NCI-H2081 (cell line): ENCODE measurements at places on chromosomes 5 and 9.

DNA sequence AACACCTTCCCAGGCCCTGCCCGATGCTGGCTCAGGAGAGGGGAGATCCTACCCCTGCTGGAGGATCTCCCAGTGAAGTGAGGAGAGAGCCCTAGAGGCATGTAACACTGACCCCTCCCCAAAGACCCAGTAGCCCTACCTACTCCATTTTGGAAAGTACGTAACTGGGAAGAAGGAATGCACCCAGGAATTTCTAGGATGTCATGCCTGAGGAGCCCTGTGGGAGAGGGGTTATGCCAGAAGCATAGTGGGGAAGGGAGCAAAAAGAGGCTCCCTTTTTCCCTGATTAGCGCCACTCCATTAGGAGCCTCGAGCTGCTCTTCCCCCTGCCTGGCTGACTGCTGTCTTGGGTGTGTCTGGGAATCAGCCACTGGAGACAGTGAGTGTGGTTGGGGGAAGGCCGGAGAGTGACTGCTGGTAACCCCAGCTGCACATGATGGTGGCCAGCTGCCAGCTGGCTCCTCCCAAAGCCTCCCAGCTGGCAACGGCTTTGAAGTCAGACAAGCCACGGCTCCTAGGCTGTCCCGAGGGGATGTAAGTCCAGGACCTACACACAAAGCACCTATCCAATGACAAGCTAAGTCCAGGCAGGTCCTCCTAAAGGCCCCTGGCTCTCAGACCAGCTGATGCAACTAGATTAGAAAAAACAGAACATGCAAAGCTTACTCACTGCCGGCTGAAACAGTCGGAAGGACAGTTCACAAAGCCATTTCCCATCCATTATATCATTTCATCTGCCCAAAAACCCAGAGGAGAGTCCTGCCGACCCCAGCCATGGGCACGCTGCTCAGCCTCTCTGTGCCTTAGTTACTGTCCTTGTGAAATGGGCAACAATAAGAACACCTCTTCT lies 136.5 kb upstream of the ABCA1 start:
- peak; percentile 87 for DNase-seq

GRCh38 chr5:40106847-40107246 lies 572.9 kb upstream of the PTGER4 start:
- no peak for DNase-seq

DNA sequence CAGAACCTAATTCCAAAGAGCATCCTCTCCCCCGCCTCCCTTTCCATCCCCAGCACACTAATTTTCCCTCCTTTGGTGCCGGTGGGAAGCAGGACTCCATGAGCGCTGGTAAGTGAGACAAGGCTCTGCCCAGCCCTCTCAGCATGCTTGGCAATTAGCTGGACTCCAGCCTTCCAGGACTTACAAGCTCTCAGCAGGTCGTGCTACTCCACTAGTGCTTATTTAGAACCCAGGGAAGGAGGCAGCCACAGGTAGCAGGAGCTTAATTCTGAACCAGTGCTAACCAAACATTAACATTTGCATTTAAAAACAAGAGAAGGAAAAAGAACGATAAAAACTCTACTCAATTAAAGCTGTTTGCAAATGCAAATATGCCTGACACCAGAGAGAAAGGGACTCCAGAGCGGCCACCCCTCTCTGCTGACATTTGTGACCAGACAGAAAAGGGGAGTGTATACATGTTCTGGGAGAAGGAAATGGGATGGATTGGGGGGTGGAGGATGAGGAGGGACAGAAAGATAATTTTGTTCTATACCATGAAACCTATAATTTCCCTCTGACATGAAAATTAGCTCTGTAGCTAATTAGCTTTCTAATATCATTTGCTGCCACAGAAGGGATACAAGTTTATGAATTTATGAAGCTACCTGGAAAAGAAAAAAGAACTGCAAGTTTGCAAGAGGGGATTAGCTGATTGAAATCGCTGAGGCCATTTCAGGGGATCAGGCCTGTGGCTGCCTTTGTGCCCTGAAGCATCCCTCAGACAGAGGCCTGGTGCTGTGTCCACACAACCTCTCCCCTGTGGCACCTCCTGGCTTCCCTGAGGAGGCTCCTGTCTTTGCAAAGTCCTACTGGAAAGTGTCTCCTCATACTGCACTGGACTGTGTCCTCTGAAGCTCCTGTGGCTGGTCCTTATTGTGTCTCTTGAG lies 266.3 kb downstream of the SEC61B start:
- DNase-seq: peak; percentile 10

DNA sequence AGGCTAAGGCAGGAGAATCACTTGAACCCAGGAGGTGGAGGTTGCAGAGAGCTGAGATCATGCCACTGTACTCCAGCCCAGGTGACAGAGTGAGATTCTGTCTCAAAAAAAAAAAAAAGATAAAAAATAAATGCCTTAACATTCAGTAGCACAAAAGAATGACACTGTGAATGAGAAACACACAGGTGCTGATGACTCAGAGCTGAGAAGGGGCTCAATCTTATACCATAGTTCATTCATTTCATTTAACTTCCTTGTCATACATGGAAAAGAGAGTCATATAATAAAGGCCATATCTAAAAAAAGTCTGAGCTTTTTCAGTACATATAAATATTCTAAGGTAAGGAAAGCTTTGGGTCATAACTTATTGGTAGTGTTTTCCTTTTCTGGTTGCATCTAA lies 40.6 kb downstream of the WWC1 start:
- no peak for DNase-seq
